Fibroblast of the conjunctiva (primary cell): ENCODE measurements at places on chromosomes 11 and 22.

DNA sequence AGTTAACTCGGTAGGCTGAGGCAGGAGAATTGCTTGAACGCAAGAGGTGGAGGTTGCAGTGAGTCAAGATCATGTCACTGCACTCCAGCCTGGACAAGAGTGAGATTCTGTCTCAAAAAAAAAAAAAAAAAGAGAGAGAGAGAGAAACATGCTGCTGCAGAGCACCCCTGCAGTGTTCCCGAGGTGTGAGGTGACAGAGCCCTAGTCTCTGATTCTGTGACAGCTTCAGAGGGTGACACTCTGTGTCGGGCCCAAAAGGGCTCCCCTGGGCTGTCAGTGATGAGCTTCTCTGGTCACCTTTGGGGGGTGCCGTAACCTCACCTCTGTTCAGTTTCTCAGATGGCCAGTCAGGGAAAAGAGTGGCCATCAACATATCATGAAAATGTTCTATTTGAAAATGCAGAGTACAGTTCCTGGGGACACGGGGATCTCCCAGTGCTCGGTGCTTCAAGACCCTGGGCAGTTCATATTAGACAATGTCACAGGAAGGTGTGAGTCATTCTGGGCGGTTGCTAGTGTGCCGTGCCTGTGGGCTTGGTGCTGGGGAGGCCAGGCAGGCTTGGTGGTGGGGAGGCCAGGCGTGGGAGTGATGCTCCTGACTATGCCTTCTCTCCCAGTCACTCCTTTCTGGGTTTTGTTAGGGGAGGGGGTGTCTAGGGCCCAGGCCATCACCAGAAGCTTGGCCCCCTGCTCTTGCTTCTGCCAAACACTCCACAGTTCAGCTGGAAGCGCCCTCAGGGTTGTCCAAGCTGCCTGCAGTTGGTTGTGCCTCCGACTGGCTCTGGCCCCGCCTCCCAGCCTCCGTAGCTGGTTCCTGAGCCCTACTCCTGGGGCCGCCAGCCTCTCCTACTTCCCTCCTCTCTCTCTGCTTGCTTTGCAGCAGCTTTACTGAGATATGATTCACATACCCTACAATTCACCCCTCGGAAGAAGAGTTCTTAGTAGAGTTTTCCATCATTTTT, 52.5 kb upstream of the CLDN5 start:
- no peak for DNase-seq

DNA sequence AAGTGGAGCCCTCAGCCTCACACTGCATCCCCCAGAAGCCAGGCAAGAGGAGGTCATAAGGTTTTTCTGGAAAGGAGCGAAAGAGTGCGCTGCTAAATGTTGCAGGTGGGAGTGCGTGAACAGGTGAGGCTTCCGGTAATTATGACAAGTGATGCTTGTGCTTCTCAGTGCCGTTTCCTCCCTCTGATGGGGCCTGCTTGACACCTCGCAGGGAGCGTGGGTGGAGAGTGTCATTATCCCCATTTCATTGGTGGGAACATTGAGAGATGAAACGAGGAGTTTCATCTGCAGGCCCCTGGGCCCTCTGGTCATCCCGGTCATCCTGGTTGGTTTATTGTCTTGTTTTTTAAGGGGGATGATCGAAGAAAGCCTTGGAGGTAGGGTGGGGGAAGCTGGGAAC, 57.5 kb downstream of the BCR start:
- DNase-seq: no peak

- no peak for DNase-seq
Observed at GRCh38 chr11:114562166-114562916, 2.7 kb upstream of the NXPE1 start.

DNA sequence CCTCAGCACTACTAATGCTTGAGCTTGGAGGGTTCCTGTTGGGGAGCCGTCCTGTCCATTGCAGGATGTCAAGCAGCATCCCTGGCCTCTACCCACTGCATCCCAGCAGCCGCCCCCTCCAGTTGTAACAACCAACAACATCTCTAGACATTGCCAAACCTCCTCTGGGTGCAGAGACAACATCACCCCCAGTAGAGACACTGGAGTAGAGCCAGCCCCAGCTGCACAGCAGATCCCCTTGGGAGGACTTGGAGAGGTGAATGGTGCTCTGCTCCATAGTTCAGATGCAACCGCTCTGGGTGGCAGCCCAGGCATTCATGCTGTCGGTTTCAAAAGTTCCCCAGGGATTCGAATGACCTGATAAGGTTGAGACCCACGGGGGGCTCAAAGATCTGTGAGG, 259.0 kb downstream of the MN1 start:
- DNase-seq: no peak

DNA sequence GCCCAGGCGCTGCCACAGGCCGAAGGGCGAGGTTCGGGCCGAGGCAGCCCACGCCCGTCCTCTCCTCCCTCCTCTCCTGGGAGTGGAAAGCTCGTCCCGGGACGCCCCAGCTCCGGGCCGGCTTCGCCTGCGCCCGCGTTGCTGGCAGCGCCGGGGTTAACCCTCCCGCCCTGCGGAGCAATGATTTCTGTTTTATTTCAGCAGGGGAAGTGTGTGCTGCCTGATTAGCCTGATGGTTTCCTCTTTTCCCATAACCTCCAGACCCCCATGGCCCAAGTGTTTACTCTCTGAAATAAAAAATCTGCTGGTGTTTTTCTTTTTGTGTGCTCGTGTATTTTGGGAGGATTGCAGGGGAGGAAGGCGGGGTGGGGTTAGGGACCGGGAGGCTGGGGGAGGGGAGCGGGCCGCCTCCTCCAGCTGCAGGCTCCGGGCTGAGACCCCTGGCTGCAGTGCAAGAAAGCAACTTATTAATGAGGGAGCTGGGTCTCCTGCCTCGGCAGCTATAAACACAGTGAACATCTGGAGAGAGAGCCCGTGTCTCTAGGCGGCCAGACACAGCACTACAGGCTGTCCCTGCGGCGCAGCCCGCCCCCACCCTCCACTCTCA, 38.6 kb downstream of the ETS1 start:
- no peak for DNase-seq

GRCh38 chr11:75553889-75554257, 8.2 kb upstream of the SERPINH1 start:
- DNase-seq: no peak

GRCh38 chr11:100709233-100709957, 22.3 kb downstream of the ARHGAP42 start:
- no peak for DNase-seq
